ENCODE measurements at places on chromosomes 2 and 18. TPM values are rescaled to one million over a fixed set of nuclear protein-coding genes. Genes with fewer than 3 reads are reported as not detected.

CIDEA gene
- 0.84 TPM for total RNA-seq

ASAP2 gene
- total RNA-seq = 17.8 TPM

CDH7 gene
- total RNA-seq = not detected

RGPD6 gene
- 5.2 TPM for total RNA-seq

EIF2B4 gene
- total RNA-seq = 37.5 TPM

NDC80 gene
- 33.0 TPM for total RNA-seq

EPHA4 gene
- 8.9 TPM for total RNA-seq

CTAGE1 gene
- total RNA-seq = not detected

APLF gene
- 2.2 TPM for total RNA-seq

GDF7 gene
- total RNA-seq = not detected

COL4A3 gene
- not detected for total RNA-seq

All from bronchus fibroblast of lung (primary cell).